ENCODE measurements at places on chromosomes 5 and 9.

DNA sequence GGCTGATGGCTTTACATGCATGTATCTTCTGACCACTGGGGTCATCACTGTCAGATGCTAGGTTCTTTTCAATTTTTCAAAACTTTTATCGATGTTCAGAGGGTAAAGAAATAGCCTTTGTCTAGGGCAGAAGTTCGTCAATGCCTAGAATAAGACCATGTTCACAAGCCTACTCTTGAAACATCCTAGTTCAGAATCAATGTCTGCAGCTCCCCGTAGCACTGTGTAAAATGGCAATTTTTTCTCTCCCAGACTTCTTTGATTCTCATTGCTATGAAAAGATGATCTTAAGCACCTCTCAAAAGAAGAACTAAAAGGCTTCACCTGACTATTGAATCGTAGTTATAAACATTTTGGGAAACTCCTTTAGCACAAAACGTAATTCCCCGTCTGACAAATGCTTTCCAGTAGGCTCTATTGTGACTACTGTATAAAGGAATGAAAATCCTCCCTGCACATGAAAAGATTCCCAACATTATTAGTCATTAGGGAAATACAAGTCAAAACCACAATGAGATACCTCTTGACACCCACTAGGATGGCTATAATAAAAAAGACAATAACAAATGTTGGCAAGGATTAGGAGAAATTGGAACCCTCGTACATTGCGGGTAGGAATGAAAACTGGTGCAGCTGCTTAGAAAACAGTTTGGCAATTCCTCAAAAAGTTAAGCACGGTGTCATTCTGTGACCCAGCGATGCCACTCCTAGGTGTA is 263.5 kb downstream of the ARHGAP26 start:
- DNase-seq = no peak

DNA sequence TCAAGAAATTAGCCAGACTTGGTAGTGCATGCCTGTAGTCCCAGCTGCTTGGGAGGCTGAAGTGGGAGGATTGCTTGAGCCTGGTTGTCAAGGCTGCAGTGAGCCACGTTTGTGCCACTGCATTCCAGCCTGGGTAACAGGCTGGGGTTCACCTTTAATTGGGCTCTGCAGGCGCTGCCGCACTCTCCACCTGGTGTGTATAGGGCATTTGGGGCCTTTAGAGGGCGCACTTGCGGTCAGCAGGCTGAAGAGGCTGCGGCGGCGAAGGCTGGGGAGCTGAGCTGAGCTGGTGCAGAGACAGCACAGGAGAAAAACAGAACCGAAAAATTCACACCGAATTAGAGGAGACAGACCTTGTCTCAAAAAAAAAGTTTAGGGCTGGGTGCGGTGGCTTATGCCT is 31.2 kb downstream of the CDK7 start:
- DNase-seq = no peak

DNA sequence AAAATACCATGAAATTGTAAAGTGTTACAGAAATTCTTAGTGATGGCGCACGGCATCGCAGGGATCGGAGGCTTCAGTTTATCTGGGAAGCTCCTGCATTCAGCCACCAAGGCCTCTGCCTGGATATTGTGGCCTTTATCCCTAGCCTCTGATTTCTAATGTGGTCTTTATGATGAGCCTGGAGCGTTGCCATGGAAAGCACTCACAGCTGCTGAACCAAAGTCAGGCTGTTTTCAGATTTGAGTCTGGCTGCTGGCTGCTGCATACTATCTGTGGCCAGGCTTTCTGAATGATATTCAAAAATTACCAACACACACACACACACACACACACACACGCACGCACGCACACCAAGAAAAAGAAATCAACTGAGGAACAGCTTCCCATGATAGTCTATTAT is 101.1 kb upstream of the ZNF366 start:
- DNase-seq = no peak

DNA sequence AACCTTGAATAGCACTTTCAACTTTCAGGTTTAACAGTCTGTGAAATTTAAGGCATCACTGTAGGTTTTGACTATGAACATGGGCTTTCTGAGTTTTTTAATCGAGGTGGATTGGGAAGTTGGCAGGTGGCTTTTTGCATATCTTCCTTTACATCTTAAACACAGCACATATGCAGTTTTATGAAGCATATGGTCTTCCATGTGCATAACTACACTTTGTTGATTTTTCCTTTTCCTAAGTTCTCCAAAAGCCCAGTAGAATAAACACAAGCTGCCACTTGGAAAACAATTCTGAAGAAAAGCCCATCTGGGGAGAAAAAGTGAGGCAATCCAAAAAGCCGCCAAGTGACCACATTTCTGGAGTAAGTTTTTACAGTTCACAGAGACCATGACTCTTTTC is 236.5 kb upstream of the IL12B start:
- DNase-seq = no peak

- DNase-seq = no peak
These were observed 11.5 kb downstream of the PDLIM4 start for GRCh38 chr5:132268769-132269551.

DNA sequence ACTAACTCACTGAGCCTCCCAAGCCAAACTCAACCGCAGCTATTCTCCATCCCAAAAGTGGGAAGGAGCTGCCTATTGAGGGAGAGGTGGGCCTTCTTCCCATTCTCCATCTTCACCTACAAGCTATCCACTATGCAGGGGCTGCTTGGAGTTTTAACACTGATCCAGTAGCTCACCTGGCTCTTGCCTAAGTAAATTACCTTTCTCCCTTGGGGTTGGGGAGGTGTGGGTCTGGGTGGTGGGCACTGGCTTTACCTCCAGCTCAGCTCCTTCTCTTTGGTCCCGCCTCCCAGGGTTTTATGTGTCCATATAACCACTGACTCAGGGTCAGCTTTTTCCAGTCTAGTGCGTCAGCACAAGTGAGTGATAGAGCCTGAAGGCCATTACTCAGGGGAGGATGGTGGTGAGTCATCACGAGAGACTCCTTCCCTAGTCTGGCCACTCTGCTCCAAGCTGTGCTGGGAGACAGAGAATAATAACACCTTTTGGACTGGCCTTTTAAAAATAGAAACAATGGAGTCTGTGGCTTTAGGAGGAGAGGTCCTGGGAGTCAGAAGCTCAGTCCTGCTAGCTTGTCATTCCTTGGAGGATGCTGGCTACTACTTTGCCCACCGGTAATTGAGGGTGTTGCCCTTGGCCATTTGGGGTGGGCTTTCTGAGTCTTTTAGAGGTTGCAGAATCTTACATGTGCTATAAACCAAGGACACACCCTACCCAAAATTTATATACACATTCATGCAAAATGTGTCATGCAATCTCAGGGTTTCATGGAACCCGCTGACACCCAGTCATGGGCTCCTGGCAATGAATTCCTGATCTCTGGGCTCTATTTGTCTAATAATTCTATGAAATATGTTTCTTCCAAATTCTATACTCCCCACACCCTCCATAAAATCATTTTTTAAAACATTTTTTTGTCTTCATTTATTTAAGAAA is 35.6 kb upstream of the ATP6V1G1 start:
- DNase-seq = peak; percentile 19

GRCh38 chr9:91273853-91274552 is 87.7 kb downstream of the AUH start:
- no peak for DNase-seq

- peak; percentile 53 for DNase-seq
These were observed 19.7 kb upstream of the SLC6A19 start for GRCh38 chr5:1181451-1182359.

GRCh38 chr5:28574606-28575005 is 1536.2 kb upstream of the CDH9 start:
- DNase-seq = no peak

- no peak for DNase-seq
These were observed 53.5 kb upstream of the ERCC6L2 start for GRCh38 chr9:95822015-95822414.

DNA sequence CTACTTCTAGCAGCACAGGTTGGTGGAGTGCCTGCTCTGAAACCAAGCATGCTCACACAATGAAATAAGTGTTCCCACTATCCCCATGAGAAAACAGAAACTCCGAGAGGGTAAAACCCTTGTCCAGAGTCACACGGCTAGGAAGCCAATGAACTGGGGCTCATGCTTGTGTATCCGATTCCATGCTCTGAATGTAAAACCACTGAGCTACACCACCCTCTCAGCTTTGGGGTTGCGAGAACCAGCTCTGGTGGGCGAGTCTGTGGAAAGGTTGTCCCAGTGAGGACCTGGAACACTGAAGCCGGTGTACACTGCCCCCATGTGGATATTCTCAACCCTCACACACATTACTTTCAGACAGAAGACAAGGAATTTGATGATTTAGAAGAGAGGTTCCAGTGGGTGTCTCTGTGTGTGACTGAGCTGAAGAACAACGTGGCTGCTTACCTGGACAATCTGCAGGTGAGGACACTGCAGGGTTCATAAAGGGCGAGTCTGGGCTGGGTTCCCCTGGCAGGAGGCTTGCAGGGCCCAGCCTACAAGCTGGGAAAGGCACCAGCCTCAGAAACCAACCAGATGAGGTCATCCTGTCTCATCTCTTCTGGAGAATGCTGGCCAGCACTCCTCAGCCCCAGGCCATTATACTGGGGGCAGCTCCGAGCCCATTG is 37.4 kb downstream of the ARHGEF37 start:
- peak; percentile 47 for DNase-seq

DNA sequence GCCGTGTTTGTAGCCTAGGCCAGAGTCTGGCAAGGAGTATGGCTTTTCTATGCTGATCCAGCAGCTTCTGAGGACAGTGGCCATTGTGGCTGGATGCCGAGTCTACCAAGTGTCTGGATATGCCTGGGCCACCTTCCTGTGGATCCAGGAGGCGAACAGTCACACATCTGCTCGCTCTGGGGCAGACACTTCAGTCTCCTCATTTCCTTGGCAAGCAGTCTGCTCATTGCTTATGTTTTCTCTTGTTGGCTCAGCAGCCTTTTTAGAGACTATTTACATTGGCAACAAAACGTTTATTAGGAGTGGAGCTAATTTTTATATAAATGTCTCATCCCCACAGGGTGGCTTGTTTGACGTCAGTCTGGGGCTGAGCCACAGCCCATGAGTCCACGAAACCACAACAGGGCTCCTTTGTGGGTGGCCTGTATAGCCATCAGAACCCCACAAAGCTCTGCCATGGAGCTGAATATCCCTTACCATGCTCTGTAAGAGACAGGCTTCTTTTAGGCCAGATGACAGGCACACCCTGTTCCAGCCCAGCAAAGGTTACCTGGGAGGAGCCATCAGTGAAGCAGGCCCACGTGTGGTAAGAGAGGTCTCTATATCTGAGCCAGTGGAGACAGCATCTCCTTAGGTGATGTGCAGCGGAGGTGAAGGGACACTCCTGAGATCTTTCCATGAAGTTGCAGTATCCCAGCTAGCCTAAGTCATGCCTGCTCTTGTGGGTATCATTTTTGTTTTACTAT is 221.7 kb downstream of the DIRAS2 start:
- no peak for DNase-seq

GRCh38 chr5:55407984-55408383 is 100.2 kb downstream of the MTREX start:
- DNase-seq = no peak

GRCh38 chr9:128412120-128412790 is 8.4 kb upstream of the CERCAM start:
- DNase-seq = peak; percentile 29

- no peak for DNase-seq
These were observed 6.4 kb upstream of the PAIP1 start for GRCh38 chr5:43563321-43563720.

- no peak for DNase-seq
These were observed 153 bp downstream of the ADAMTS2 start for GRCh38 chr5:179345183-179345432.

- DNase-seq = no peak
These were observed 48.9 kb downstream of the PTPN3 start for GRCh38 chr9:109449036-109449798.

DNA sequence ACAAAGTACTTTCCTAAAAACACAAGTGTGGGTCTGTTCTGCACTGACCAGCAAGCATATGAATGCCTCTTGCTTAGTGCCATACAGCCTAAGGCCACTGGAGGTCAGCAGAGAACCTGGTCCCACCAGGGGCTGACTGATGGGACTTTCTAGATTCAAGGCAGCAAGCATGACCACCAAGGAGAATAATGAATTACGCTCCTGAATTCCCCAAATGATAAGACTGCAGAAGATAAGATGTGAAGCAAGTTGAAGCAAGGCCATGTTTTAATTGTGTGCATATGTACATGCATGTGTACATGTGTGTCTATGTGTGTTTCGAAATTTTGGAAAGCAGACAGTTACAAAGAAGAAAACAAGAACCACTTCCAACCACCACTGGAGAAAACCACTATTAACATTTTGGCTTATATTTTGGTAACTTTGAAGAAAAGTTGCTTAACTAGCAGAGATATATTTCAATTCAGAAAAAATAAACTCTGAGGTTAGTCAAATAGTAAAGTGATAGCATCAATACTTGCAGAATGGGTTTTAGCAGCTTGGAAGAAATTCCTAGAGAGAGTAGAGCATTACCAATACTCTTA is 70.5 kb downstream of the ERP44 start:
- peak; percentile 73 for DNase-seq
